SHP77 (cell line): ENCODE measurements at places on chromosomes 7 and 10.

GRCh38 chr7:155227004-155227787 is 70.5 kb upstream of the INSIG1 start:
- no peak for DNase-seq

DNA sequence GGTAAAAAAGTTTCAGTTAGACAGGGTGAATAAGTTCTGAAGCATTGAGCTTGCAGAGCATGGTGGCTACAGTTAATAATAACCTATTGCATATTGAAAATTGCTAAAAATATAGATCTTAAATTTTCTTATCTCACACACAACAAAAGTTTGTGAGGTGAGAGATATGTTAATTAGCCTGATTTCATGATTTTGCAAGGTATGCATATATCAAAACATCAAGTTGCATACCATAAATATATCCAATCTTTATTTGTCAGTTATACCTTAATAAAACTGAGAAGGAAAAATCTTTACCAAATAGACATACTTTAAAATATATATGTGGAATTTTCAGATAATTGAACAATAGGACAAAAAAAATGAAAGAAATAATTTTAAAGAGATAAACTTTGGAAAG is 16.6 kb downstream of the TAC1 start:
- DNase-seq = no peak

- DNase-seq = no peak
Observed at GRCh38 chr10:33930079-33930478, 595.6 kb upstream of the NRP1 start.

DNA sequence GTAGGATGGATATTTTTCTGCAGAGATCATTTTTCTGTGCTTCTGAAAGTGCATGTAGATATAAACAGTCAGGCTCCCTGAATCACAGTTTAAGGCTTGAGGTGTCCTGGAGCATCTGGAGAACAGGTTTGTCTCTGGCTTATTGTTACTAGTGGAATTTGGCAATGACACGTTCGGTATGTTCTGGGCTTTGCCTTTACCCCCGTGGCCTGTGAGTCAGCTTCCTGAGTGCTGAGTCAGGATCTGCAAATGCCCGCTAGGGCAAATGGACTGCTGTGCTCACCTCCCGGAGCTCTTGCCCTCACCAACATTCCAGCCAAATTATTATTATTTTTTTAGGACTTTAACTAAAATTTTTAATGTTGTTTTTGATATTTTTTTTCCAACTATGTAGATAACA is 192.5 kb upstream of the PRSS1 start:
- DNase-seq = no peak
